ENCODE measurements at places on chromosomes 5 and 9.

DNA sequence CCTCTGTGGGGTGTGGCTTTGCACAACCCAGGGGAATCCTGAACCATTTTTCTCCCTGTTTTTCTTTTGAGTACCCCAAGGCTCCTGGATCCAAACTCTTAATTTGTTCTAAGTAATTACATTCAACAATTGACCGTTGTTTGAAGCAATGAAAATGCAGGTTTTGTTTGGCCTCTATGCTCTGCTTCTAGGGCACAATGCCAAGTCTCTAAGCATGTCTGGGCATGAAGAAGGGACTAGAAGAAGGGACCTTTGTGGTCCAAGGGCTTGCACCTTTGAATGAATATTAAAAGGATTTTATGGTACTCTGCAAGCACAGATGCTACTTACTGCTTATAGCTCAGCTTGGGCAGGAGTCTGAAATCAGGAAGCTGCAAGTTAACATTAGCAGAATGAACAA, 6.6 kb upstream of the ENC1 start:
- no peak for DNase-seq

DNA sequence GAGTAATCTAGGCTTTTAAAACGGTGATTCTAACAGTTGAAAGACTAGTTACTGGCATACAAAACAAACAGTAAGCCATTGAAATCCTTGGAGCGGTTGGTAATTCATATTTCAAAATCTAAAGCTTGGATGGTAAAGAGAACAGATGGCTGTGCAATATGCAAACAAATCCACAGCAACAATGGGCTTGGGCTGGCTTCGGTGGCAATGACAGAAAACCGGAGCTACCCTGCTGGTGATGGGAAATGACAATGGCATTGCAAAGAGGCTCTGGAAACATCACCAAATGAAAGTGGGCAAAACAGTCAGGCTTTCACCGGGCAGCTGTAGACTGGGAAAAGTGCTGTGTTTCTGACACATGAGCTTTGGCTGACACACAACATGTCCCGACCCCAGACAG, 42.2 kb downstream of the MED27 start:
- DNase-seq: no peak

DNA sequence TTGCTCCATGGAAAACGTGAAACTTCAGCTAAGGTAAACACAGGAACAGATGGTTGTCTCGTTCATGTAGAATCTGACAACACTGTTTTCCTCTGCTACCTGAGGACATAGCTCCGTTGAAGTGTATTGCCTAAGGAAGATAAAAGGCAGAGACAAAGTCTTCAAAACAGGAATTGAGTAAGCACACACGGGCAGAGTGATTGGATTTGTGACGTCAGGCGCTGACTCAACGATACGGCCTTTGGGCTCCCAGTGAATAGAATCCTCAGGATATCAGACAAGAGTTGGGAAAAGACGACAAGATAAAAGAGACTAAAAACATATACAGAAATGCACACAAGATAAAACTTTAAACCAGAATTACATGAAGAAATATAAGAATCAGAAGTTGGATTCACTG, 787.1 kb upstream of the CTNND2 start:
- DNase-seq: no peak

DNA sequence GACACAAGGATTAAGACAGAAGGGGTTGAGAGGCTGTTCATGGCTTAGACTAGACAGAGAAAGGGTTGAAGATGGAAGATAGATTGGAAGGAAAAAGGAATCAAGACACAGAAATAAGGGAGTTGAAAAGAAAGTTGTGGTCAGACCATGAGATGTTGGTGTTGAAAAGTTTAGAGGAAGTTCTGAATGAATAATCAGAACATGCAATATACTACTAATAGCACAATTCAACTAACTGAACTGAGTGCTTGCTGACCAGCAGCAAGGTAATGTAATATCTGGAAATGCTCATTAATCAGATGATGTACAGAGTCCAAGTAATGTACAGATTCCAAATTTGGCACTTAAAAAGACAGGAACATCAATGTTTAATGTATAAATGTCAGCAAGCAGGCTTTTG, 10.6 kb upstream of the NNT start:
- no peak for DNase-seq

- DNase-seq: no peak
These were observed 21.1 kb downstream of the RGS7BP start for GRCh38 chr5:64526734-64527439.

DNA sequence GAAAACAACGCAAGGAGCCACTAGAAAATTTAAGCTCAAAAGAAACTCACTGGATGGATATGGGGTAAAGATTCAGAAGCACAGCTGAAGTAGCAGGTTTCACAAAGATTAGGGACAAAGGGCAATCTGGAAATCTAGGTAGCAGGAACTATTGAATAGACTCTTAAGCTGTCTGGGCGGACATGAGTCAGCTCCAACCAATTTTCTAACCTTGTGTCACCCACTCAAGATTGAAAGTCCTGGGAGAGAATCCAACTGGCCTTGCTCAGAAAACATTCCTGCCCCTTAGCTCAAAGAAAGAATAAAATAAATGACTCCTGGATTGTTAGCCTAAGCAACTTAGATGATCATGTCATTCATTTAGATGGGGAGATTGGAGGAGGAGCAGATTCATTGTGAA, 69.2 kb downstream of the STK32A start:
- no peak for DNase-seq

DNA sequence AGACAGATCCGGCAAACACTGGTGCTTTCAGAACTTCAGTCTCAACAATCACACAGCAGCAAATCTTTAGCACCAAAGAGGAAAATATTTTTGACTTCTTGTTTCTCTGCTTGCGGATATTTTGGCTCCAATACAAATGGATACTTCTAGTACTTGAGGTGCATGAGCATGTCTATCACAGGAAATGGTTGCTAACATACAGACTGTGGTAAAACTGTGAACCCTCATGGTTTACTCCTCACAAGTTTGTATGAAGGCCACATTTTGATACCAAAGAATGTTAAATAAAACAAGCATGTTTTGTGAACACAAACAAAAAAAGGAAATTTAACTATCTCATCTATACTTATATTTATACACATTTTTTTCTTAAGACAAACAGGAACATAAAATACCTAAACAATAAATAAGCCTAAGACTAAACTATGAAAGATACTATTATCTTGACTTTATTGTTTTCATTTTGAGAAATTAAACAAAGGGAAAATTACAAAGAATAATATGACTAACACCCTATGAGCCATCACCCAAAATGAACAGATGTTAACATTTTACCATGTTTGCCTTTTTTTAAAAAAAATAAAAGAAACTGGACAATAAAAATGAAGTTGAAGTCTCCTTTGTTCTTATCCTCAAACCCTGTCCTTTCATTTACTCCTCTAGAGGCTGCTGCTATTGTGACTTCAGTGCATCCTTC, 135.0 kb upstream of the LHFPL2 start:
- DNase-seq: no peak

DNA sequence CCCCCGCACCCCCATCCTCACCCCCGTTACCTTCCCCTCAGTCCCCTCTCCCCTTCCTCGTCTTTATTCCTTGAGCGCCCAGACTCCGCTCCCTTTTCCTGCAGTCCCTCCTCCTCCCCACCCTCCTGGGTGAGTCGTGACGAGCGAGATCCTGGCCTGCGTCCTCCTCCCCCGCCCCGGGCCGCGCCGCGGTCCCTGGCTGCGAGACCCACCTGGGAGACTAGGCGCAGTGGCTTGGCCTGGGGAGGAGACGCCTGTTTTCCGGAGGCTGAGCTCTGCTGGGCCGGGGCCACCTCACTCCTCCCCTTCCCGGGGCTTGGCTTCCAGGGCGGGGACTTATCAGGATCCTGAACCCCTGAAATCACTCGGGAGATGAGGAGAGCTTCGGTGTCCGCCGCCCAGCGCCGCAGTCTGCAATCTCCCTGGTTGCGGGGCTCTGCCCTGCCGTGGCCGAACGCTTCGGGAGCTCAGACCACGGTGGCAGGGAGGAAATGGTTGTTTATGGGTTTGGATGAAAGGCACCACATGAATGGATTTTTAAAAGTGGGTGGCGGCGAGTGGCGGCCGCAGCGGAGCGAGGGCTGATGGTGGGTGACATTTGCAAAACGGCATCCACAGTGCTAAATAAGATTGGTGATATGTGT, 984 bp downstream of the STXBP1 start:
- no peak for DNase-seq

DNA sequence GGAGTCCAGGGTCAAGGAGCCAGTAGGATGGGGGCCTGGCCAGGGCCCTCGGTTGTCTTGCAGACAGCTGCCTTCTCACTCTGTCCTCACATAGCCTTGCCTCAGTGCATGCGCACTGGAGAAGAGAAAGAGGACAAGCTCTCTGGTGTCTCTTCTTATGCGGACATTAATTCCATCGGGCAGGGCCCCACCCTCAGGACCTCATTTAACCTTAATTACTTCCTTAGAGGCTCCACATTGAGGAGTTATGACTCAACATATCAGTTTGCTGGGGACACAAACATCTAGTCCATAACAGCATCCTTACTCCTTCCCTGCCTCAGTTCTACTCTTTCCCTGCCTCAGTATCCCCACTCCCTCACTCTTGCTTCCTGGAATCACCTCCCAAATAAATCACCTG, 78.4 kb downstream of the FRMD3 start:
- DNase-seq: no peak

- no peak for DNase-seq
These were observed 7.0 kb upstream of the MAMDC2 start for GRCh38 chr9:70036641-70037040.

GRCh38 chr5:172065431-172066065, 59.1 kb upstream of the FBXW11 start:
- no peak for DNase-seq

All from SIG-M5 (cell line).